Gastrocnemius medialis (tissue), 4 donors: ENCODE measurements at places on chromosomes 12 and 14.

DNA sequence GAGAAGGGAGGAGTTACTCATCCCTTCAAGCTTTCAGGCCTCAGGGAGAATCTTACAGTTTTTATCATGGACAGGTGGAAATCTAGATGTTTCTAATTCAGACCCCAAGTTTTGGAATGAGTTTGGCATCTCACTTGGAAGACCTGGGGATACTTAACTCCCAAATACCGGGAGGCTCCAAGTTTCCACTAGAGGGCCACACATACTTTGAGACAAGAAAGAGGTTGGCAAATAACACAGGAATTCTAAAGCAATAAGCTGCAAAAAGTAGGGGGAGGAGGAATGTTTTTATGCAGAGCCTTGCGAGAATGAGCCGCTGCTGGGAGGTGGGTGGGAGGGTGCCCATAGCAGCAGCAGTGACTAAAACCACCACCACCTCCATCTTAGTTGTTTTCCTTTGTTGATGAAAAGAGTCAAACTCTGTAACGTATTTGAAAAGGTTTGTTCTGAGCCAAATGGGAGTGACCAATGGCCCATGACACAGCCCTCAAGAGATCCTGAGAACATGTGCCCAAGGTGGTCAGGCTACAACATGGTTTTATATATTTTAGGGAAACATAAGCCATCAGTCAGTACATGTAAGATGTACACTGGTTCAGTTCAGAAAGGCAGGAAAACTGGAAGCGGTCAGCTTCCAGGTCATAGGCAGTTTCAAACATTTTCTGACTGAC lies 34.2 kb upstream of the RNASE1 start:
- no peak overlapping the region for H3K4me3 ChIP-seq
- no peaks in the 10 kb centered on the region for H3K27me3 ChIP-seq
- no peaks in the 10 kb centered on the region for H3K4me1 ChIP-seq
- H3K36me3 ChIP-seq, result no peaks in the 10 kb centered on the region
- H3K27ac ChIP-seq, result no peak overlapping the region

DNA sequence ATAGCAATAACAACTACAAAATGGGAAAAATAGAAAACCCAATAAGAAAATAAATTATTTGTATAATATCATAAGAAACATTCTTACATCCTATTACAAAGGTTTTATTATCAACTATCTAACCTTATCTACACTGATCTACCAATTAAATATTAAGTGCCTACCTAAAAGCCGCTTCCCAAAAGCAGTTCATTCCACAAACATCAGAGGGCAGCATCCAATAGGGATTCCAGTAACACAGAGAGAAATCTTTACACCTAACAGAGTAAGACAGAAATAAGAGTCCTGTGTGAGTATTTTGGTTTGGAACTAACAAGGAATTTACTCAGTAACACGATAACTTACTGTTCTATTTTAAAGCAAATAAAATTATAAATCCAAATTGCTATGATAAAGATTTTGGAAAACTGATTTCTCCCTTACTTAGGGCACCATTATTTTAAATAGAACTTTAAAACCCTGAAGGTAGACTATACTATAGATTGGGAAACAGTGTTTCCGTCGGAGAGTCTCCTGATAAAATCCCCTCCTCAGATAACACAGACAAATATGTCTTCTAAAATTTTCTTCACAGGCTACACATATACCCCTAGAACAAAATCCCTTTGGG lies 15.0 kb downstream of the GXYLT1 start:
- no peak for DNase-seq
- H3K36me3 ChIP-seq, result no peaks in the 10 kb centered on the region
- no peak overlapping the region for H3K4me3 ChIP-seq
- H3K4me1 ChIP-seq, result peaks cover 18% of the 10 kb centered on the region
- no peak overlapping the region for H3K27ac ChIP-seq
- no peaks in the 10 kb centered on the region for H3K27me3 ChIP-seq

DNA sequence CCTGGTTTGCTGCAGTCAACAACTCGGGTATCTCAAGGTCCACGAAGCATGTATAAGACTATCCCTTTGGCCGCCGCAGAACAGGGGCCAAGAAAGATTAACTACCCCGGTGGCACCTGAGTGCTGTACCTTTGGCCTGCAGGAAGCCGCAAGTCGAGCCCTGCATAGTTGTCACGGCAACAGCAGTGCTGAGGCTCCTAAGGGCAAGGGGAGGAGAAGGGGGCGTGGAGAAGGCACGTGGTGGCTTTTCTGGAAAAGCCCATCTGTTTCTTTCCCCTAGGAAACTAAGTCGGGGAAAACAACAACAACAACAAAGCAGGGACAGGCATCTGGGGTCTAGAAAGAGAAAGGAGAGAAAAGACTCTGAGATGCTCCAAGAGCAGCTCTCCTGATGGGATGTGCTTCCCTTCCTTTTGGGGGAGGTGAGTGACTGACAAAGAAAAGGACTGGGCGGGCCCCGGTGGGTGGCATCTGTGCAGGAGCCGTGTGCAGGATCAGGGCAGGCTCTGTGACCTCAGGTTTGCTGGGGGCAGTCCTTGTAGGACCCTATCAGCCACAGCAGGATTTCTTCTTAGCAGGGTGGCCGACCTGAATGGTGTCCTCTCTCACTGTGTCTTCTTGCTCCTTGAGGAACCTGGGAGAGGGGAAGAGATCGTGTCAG lies 123.9 kb downstream of the PRMT8 start:
- no peak for DNase-seq
- no peaks in the 10 kb centered on the region for H3K36me3 ChIP-seq
- peaks cover 11% of the 10 kb centered on the region for H3K4me1 ChIP-seq
- H3K4me3 ChIP-seq, result no peak overlapping the region
- H3K27me3 ChIP-seq, result no peaks in the 10 kb centered on the region
- no peak overlapping the region for H3K27ac ChIP-seq

DNA sequence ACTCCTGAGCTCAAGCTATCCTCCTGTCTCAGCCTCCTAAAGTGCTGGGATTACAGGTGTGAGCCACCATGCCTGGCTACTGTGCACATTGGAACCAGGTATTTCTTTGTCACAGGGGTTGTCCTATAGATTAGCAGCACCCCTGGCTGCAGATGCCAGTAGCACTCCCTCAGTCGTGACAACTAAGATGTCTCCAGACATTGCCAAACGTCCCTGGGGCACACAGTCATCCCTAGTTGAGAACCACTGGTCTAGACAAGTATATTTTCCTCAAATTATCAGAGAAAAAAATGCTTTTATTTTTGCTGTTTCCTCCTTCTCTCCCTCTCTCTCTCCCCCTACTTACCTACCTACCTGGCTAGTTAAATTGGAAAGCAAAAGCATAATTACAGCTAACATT lies 17.9 kb upstream of the P2RX7 start:
- DNase-seq, result no peak
- no peaks in the 10 kb centered on the region for H3K27me3 ChIP-seq
- no peaks in the 10 kb centered on the region for H3K4me1 ChIP-seq
- no peak overlapping the region for H3K4me3 ChIP-seq

DNA sequence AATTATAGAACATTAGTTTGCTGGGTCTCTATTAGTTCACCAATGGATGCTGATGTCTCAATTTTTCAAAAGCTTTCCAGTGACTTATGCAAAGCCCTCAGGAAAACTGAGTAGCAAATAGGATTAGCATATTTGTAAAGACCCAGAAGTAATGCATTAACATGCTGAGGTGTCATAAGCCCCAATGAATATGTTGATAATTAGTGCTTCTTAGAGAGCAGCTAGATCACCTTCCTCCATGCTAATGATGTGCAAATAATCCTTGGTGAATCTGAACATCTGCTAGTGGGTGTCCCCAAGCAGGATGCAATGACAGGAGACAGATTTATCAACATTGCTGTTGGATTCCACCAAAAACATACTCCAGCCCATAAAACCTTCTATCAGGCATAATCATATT lies 19.0 kb downstream of the IFNG start:
- DNase-seq, result no peak
- H3K27me3 ChIP-seq, result no peaks in the 10 kb centered on the region
- no peak overlapping the region for H3K4me3 ChIP-seq

DNA sequence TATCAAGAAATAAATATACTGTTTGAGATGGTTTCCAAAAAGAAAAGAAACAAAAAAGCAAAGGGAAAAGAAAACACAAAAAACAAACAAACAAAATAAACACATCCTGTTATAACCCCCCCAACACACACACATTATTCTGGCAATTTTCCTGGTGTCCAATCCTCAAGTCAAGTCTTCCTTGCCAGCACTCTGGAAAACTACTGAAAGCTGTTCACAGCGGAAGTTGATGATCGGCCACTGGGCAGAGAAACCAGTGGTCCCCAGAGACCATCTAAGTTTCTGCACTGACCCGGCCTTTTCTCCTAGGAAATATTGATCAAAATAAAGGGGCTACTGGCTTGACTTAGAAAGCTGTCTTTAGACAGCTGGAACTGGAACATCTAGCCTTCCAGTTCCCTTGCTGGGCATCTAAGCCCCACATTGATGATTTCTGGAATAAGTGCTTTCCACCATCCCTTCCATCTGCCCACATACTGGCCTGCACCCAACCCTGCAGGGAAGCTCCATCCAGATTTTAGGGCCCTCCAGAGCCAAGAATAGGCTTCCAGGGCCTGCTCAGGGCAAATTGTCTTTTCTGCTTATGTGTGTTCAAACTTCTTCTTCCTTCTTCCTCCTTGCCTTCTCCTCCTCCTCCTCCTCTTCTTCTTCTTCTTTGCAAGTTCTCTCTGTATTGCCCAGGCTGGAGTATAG lies 11.6 kb upstream of the PPP1CC start:
- H3K36me3 ChIP-seq, result no peaks in the 10 kb centered on the region
- no peak overlapping the region for H3K27ac ChIP-seq
- peak; percentile 46 for DNase-seq

GRCh38 chr14:68343534-68344118 lies 449.2 kb downstream of the ZFP36L1 start:
- H3K4me3 ChIP-seq, result no peak overlapping the region
- no peaks in the 10 kb centered on the region for H3K27me3 ChIP-seq
- no peaks in the 10 kb centered on the region for H3K4me1 ChIP-seq
- no peak for DNase-seq
- no peak overlapping the region for H3K27ac ChIP-seq
- H3K36me3 ChIP-seq, result no peaks in the 10 kb centered on the region

DNA sequence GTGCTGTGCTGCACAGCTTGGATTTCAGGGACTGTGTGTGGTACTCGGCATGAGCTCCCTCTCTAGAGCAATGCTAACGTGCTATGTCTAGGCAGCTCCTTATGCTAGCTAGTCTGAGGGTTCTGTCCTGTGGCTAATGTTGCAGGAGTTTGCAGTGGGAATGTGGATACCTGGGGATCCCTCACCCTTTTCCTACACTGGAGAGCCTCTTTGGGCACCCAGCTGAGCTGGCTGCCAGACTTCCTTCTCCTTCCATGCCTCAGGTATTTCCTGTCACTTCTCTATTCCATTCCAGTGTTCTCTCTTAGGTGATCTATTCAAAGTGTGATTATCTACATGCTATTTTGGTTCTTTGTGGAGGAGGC lies 64.9 kb downstream of the FBXO33 start:
- DNase-seq, result no peak
- no peak overlapping the region for H3K4me3 ChIP-seq
- H3K27ac ChIP-seq, result no peak overlapping the region
- no peaks in the 10 kb centered on the region for H3K27me3 ChIP-seq

DNA sequence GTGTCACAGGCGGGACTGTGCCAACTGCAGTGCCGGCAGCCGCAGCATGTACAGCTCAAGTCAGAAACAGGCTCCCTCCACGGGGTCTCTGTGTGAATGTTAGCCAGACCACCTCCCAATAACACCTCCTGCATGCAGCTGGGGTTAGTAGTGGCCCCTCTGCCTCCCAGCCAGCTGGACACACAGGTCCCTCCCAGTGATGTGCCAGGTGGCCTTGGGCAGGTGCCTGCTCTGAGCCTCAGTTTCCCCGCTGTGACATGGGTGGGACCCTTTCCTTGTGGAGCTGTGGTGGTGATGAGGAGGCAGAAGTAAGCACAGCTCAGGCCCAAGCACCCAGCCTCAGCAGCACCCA lies 139.9 kb downstream of the ADGRD1 start:
- no peak overlapping the region for H3K27ac ChIP-seq
- H3K27me3 ChIP-seq, result no peaks in the 10 kb centered on the region
- no peaks in the 10 kb centered on the region for H3K4me1 ChIP-seq
- DNase-seq, result no peak
- H3K36me3 ChIP-seq, result no peaks in the 10 kb centered on the region

GRCh38 chr12:662566-663292 lies 516 bp downstream of the NINJ2 start:
- peaks cover 10% of the 10 kb centered on the region for H3K4me1 ChIP-seq
- no peak for DNase-seq
- no peaks in the 10 kb centered on the region for H3K36me3 ChIP-seq
- H3K27ac ChIP-seq, result peak overlapping the region; percentile 62
- H3K27me3 ChIP-seq, result no peaks in the 10 kb centered on the region

DNA sequence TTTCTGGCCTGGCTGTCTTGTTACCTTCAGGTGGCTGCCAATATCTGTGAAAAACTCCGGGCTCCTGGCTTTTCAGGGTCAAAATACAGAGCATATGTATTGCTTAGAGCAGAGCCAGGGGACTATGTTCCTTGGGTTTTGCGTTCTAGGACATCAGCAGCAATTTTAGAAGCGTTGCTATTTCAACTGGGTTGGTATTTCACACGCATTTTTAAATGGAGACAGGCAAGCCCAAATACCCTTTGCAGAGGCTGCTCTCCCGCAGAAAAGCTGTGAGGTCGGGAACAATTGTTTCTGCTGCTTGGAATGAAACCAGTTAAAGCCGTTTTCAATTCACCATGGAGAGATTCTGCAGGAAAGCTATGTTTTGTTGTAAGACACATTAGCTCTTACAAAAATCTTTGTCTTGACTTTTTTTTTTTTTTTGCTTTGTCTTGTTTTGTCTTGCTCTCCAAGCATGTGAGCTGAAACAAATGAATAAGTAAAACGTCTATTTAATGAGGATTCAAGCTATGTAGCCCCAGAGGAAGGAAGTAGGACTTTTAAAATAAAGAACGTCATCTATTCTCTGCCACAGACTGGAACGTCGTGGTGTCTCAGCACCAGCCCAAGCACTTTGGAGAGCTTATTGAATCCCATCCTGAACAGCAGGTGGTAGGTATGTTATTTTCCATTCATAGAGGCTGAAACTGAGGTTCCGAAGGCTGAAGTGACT lies 181.0 kb upstream of the TBX3 start:
- no peak overlapping the region for H3K4me3 ChIP-seq
- no peak overlapping the region for H3K27ac ChIP-seq
- no peaks in the 10 kb centered on the region for H3K27me3 ChIP-seq
- H3K36me3 ChIP-seq, result no peaks in the 10 kb centered on the region
- DNase-seq, result no peak

DNA sequence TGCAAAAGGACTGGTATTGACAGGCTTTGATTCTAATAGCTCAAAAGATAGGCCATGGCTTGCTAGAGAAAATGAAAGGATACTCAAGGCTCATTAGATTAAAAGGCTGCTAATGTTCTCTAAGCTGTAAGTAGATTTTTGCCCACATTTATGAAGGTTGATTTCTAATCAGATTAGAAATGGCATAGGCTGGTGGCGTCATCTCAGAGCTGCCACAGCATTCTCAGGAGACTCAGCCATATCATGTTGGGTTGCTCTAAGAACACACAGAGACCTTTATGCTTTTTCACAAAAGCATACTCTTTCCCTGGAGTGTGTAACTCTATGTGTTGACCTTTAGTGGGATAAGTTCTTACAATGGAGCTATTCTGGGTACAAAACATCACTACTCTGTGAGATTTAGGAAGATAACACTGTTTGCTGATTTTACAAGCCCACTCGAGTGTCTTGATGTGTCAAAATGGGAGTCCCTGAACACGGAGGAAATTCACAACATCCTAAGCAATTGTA lies 576.0 kb downstream of the NRXN3 start:
- H3K4me1 ChIP-seq, result no peaks in the 10 kb centered on the region
- no peaks in the 10 kb centered on the region for H3K27me3 ChIP-seq
- no peak for DNase-seq
- no peak overlapping the region for H3K27ac ChIP-seq
- no peak overlapping the region for H3K4me3 ChIP-seq
